ENCODE measurements at places on chromosomes 13 and 19.

GRCh38 chr13:99471221-99472121 is 29.8 kb upstream of the TM9SF2 start:
- DNase-seq: peak; percentile 77

DNA sequence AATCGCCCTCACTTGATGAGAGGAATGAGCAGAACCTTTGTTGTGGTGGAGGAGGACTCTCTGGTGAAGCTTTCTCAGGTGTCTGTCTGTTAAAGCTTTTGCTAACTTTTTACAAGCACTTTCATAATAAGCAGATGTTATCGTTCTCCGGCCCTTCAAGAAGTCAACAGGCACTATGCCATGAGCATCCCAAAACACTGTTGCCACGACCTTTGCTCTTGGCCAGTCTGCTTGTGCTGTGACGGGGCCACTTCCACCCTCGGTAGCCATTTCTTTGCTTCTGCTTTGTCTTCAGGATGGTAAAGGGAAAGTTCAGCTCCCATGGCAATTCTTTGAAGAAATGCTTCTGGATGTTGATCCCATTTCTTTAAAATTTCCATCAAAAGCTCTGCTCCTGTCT is 93.5 kb upstream of the ANKRD10 start:
- no peak for DNase-seq

- DNase-seq: peak; percentile 61
Observed at GRCh38 chr13:74246487-74246886, 112.3 kb upstream of the KLF12 start.

DNA sequence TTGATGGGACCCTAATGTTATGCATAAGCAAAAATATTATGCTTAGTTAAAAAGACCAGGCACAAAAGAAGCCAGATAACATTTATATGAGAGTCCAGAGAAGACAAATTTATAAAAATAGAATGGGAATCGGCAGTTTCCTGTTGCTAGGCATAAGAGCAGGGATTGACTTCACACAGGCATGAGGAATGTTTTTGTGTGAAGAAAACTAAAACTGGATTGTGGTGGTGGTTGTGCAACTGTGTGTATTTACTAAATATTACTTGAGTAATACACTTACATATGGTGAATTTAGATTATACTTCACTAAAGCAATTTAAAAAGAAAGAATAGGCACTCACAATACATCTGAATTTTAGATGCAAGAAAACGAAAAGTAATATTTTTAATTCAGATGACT is 108.3 kb downstream of the SLITRK1 start:
- peak; percentile 2 for DNase-seq

DNA sequence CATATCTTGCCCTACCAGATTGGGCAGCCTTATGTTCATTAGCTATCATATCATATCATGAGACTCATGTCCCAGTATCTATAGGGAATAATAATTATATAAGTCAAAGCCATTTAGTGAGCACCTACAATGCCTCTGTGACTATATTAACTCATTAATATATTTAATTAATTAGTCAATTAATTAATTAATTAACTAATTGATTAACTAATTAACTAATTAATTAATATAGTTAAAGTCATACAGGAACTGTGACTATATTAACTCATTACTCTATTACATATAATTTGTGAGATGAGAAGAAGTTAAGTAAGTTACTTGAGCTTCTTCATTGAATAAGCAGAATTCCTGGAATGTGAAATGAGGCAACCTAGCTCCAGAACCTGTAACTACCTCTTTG is 588.3 kb upstream of the SLITRK1 start:
- no peak for DNase-seq

- peak; percentile 71 for DNase-seq
Observed at GRCh38 chr19:41872775-41873647, 4.1 kb upstream of the CD79A start.

DNA sequence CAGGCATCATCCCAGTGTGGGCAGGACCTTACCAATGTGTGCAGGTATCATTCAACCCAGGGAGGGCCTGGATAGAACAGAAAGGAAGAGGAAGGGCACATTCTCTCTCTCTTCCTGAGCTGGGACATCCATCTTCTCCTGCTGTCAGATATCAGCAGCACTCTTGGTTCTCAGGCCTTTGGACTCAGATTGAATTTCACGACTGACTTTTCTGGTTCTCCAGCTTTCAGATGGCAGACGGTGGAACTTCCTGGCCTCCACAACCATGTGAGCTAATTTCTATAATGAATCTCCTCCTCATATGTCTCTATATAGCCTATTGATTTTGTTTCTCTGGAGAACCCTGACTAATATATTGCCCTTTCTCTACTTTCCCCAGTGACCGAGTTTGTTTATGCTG is 77.3 kb downstream of the OLFM4 start:
- DNase-seq: no peak

DNA sequence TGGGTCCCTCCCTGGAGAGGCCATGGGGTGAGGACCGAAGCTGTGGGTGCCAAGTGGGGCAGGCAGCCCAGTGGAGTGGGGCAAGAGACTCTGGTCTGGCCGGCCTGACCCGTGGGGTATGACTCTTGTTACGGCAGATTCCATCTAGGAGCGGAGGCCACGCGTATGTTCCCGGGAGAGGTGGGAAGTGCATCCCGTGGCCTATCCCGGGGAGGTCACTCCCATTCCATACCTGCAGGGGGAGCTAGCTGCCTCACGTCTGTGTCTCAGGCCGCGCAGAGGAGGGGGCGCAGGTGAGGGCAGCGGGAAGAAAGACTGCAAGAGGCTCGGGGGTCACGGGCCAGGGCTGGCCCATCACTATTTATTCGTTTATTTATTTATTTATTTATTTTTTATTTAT is 4.9 kb downstream of the CSNK1G2 start:
- peak; percentile 45 for DNase-seq

GRCh38 chr13:61777899-61778298 is 362.2 kb upstream of the PCDH20 start:
- no peak for DNase-seq

Measured in GM23248 (cell line).